ENCODE measurements at places on chromosomes 12 and 14.
A peak's percentile ranks its signal among the peaks of the same experiment; 100 is the strongest.

GRCh38 chr14:37792124-37792523 lies 196.7 kb downstream of the TTC6 start:
- DNase-seq: no peak

DNA sequence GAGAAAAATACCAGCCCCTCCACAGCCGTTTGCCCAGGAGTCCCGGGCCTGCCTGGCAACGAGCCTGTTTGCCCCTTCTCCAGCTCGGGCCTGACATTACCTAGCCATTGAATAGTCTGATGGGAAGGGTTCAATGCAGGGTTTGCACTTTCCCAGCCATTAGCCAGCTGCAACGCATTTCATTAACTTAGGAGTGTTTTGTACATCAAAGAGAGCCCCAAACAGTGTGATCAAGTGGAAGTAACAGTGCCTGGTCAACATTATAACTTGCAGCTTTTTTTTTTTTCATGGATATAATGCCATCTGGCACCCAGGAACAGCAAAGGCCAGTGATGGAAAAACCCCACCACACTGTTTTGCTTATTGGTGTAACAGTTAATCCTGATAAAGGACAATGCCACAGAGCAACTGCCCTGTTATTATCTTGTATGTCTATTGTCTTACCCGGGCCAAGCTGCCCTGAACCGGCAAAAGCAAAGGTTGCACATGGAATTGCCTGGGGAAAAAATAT lies 38.0 kb downstream of the BTG1 start:
- no peak for DNase-seq

DNA sequence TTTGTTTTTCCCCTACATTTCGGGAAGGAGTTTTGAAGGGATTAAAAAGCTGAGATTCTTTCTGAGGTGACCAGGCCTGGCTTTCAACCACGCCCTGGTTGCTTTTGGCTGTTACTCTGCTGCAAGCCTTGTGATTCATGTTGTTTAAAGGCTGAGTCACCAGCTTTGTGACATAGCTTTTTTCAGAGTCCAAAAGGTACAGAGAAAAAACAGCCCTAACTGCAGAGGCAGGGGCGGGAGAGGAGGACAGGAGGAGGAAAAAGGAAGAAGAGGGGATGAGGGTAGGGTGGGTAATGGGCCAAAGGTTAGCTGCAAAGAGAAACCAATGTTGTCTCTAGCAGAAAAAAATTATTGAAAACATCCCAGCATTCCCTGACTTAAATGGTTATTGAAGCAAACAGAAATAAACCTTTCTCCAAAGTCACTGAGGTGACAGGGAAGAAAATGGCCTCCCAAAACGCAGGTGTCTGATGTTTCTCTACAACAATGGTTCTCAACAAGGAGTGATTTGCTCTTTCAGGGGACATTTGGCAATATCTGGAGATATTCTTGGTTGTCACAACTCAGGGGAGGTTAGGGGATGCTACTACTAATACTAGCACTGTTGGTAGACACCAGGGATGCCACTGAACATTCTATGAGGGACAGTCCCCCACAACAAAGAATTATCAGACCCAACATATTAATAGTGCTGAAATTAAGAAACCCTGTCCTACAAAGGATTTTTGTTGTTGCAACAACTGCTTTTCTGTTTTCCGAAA lies 2.1 kb upstream of the UBC start:
- no peak for DNase-seq

- no peak for DNase-seq
Observed at GRCh38 chr12:80559766-80560165, 115.7 kb downstream of the PTPRQ start.

- no peak for DNase-seq
Observed at GRCh38 chr12:64864319-64864718, 39.9 kb downstream of the TBC1D30 start.

DNA sequence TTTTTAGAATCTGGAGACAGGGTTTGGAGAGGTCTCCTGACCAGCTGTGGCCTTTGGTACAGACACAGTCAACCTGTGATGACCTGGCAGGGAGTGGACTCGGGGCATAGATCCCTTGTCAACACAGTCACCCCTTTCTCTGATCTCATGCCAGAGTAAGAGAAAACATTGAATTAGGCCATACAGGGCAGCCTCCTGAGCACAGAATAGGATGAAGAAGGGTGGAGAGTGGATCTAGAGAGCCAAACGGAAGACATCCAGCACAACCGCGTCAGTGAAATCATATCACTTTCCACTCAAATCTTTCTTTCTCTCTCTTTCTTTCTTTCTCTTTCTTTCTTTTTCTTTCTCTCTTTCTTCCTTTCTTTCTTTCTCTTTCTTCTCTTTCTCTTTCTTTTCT lies 145.9 kb upstream of the TBX3 start:
- DNase-seq: no peak

DNA sequence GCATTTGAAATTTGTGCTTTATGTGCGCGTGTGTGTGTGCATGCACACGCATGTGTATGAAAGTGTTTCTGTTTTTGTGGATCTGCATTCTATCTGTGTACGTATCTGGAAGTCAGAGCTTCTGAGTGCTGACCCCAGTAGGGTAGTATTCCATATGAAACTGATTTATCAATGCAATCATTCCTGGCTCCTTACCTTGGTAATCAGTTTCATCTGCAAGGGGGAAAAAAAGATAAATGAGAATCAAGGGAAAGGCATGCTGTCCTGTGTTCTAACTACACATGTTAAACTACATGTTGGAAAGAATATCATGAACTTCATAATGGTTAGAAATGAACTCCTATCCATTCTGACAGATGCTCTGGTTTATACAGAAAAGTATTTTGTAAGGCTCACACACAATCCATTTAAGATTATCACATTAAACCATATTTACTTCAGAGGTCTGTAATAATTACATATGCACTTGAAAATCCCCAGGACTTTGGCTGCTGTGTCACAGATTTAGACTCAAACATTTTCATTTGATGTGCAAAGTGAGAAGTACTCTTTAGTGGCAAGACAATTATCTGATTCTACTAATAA lies 276.1 kb upstream of the LMO3 start:
- DNase-seq: no peak

GRCh38 chr14:32200368-32201192 lies 1.3 kb upstream of the RNU6-7 start:
- DNase-seq: no peak

DNA sequence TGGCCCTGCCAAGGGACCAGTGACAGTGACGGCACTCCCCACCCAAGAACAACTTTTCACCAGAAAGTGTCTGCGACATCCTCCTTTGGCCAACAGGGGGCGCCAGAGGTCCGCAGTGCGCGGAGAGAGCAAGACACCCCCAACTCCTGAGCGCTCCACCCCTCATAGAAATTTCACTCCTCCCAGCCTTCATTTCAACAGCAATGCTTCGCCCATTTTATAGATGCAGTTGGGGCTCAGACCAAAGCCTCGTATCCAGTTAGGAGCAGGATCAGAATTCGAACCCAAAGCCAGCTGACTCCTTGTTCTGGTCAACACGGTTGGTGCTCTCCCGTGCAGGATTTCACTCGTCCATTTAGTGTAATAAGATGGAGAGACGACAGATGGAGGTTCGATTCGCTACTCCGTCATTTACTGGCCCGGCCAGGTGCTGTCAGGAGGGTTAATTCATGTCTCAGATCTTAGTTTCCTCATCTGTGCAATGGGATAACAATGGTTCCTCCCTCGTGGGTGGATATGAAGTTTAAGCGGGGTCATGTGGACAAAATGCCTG lies 2.4 kb upstream of the POP5 start:
- DNase-seq: peak; percentile 63

DNA sequence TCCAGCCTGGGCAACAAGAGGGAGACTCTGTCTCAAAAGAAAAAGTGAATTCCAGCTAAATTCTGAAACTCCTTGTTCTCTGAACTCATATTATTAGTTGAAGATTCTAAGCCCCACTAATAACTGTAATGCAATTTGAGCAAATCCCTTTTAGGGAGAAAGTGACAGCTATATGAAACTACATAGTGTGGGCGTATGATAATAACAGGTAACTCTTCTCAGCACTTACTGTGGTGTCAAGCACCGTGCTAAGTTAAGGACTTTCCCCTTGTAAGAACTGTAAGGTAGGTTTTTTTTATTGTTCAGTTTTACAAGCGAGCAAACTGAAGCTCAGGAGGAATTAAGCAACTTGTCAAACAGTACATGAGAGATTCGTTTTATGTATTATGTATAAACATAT lies 5.4 kb downstream of the ANKRD13A start:
- no peak for DNase-seq

- no peak for DNase-seq
Observed at GRCh38 chr14:53741479-53742232, 215.0 kb downstream of the BMP4 start.

GRCh38 chr14:73465823-73466532 lies 7.6 kb upstream of the NUMB start:
- DNase-seq: no peak

DNA sequence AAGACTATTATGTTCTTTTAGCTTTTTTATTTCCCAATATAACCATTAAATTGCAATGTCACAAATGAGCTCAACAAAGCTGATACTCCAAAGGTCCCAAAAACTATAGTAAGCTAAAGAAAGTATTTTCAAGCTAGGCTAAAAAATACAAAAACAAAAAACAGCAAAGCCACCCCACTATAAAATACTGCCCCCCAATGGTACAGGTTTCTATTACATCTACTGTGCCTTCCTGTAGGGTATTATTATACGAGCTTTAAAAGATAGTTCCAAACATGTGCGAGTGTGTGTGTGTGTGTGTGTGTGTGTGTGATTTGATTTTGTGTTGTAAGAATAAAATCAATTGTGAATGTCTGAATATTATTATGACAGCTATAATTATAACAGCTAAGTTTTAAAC lies 1.1 kb downstream of the IFNG start:
- DNase-seq: no peak

DNA sequence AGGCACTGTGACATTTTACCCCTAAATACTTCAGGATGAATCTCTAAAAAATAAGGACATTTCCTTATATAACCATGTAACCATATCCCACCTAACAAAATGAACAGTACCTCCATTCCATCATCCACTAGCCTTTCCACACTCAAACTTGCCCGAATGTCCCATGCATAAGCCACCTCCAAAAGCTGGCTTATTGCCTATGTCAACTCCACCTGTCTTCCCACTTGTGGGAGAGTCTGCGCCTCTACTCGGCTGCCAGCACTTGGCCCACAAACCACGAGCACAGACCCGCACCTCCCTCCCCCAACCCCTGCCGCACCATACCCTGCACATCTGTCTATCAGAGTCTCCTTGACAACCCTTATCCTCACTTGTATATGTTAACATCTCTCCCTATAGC lies 165.8 kb downstream of the CALM1 start:
- no peak for DNase-seq

DNA sequence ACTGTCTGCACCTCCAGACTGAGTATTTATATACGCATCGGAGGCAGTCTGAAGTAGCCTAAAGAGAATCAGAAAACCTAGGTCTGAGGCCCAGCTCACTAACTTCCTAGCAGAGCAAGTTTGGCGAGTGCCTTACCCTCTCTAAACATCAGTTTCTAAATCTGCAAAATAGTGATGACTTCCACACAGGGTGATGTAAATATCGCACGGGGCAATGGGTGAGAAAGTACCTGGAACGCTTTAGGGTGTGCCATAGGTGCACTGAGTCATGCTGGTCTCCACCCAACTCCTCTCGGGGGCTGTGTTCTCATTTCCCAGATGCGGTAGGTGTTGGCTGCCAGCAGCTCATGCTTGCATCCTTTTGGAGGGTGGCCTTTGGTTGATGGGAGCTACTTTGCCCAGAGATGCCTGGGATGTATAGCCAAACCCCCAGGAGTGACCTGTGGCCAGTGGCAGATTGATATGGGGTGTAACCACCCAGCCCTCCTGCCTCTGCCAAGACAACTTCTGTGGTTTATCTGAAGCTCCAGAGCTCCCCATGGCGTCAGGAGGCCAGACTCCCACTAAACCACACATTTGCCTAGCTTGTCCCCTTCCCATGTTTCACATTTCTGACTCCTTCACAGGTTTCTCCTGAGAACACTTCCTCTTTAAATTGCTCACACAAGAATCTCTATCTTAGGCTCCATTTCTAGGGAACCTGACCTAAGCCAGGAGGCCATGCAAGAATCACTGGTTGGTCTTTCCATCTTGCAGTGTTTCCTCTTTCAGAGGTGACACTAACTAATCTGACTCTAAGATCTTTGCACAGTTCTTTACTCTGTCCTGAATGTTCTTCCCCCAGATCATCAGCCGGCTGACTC lies 62.0 kb upstream of the TUNAR start:
- DNase-seq: no peak

DNA sequence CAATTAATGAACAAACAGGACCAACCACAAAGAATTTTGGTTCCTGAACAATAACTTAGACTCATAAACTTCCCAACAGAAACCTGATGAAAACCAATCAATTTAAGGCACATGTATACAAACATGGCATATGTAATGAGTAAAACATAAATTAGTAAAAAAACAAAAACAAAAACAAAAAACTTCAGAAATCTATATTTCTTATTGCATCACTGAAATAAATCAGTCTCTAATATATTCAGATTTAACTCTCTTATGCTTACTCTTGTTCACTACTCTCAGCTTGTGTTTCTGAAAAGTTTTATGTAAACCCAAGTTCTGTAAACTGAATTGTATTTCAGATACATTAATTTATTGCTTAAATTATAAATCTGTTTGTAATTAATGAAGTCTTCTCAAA lies 233.7 kb downstream of the SLC25A21 start:
- no peak for DNase-seq

GRCh38 chr12:129848876-129849275 lies 54.9 kb downstream of the TMEM132D start:
- DNase-seq: no peak

DNA sequence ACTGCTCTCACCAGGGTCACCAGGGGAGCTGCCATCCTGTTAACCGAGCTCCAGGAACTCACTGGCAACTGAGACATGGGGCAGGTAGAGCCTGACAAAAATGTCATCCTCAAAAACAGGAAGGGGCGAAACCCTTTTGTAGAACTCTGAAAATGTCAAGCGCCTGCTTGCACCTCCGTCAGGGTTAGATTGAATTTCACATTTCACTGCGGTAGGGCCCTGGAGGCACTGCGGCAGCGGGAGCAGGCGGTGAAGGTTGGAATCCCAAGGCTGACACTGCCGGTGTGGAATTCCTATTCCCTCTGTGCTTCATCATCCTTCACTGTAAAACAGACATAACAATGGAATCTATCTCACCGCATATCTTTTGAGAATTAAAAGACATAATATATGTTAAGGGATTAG lies 142.8 kb upstream of the TMCC3 start:
- no peak for DNase-seq

Data from nucleus accumbens (tissue), 56 donors.